ENCODE measurements at places on chromosomes 2 and 18. TPM values are rescaled to one million over a fixed set of nuclear protein-coding genes. Genes with fewer than 3 reads are reported as not detected.

DNA sequence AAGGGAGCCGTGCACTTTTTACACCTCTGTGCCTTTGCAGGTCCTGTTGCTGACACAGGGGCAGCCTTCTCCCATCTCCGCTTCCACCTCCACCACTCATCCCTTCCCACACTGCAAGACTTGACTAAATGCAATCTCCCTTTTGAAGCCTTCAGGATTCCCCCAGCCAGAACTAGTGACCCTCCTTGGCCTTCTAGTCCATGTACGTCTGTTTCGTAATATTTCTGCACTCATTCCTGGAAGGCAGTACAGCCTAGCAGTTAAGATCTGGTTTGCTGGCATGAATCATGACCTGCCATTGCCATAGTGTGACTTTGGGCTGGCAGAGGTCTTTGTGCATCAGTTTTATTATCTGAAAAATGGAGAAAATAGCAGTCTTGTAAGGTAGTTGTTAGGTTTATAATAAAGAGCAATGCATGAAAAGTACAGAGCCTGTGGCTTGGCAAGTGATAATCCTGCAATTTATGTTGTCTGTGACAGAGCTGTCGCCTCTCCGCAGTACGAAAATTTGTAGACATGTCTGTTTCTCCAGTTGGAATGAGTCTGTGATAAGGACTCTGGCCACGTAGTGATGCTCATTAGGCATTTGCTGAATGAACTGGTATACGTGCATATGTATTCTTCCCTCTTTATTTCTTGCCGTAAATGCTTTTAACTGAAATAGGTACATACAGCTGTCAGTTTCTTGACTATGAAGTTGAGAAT is 36.7 kb downstream of the NCK2 start:
- H3K4me3 ChIP-seq = no peak overlapping the region
- peaks cover 94% of the 10 kb centered on the region for H3K4me1 ChIP-seq
- H3K27me3 ChIP-seq = no peaks in the 10 kb centered on the region
- peak overlapping the region; percentile 50 for H3K27ac ChIP-seq
- peak; percentile 12 for DNase-seq

Gene FIGN
- total RNA-seq = not detected

DNA sequence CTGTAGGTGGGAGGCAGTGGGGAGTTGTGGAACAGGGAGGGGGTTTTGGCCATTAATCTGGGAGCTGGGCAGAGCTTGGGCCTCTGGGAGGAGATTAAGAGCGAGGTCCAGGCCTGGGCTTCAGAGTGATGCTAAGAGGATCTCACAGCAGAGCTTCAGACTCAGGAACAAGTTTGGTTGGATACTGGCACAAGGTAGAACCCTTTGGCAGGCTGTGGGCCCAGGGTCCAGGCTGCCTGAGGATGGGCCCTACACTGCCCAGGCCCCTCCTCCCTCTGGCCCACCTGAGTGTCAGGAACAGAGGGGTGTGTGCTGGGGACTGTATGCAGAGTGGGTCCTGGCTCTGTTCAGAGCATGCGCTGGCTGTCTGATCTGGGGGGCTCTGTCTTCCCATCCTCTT is 334.9 kb downstream of the CYP26B1 start:
- no peak overlapping the region for H3K27ac ChIP-seq
- H3K27me3 ChIP-seq = peaks cover 6% of the 10 kb centered on the region
- H3K4me3 ChIP-seq = no peak overlapping the region

GRCh38 chr2:3598912-3599854 is 4.3 kb downstream of the COLEC11 start:
- peaks cover 16% of the 10 kb centered on the region for H3K4me1 ChIP-seq
- H3K27me3 ChIP-seq = peaks cover 2% of the 10 kb centered on the region
- H3K27ac ChIP-seq = no peak overlapping the region
- DNase-seq = no peak
- H3K36me3 ChIP-seq = no peaks in the 10 kb centered on the region

Gene IGFBP5
- not detected for total RNA-seq

DNA sequence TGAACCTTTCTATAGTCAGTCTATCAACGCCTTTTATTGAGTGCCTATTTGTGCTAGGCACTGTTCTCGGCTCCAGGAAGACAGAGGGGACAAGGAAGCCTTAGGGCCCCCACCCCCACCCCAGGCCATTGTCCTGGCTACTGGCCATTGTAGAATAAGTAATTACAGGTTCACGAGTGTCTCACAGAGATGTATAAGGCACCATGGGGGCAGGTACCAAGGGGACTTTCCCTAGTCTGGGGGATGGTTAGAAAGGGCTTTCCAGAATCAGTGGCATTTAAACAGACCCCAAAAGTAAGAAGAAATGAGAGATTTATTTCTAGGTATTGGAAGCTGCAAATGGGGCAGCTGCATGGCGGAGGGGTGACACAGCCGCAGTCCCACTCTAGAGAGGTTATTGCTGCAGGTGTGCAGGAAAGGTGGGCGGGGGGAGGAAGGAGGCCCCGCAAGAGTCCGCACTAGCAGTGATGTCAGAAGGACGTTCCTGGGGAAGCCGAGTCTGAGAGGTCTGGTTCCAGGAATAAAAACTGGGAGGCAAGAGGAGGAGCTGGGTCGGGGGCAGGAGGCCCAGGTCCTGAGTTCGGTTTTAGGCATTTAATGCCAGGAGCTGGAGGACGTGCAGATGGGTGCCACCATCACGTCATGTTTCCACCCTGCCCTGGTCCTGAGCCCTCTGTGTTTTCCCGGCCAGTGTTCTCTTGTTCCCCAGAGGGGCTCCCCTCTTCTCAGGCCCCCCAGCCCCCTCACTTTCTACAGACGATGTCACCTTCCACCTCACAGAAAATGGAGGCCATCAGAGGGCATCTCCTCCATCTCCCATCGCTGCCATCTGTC is 30.5 kb downstream of the FOSL2 start:
- no peak overlapping the region for H3K4me3 ChIP-seq
- H3K27ac ChIP-seq = peak overlapping the region; percentile 86

- DNase-seq = no peak
- H3K36me3 ChIP-seq = no peaks in the 10 kb centered on the region
- no peak overlapping the region for H3K4me3 ChIP-seq
- no peak overlapping the region for H3K27ac ChIP-seq
- no peaks in the 10 kb centered on the region for H3K27me3 ChIP-seq
- H3K4me1 ChIP-seq = no peaks in the 10 kb centered on the region
Measured at GRCh38 chr2:219118504-219118903, 42.1 kb downstream of the NHEJ1 start.

- H3K27me3 ChIP-seq = peaks cover 1% of the 10 kb centered on the region
- no peak for DNase-seq
- H3K27ac ChIP-seq = no peak overlapping the region
Measured at GRCh38 chr2:210250622-210251021, 25.4 kb upstream of the ACADL start.

Measured in activated CD4-positive, alpha-beta memory T cell treated with anti-CD3 and anti-CD28 coated beads for 36 hours (primary cell).